Stimulated activated CD8-positive, alpha-beta memory T cell treated with anti-CD3 and anti-CD28 coated beads, Interleukin-7, amount 100 ng/mL, for 1 hour (primary cell): ENCODE measurements at places on chromosomes 12 and 14.

- DNase-seq = no peak
These were observed 48.6 kb downstream of the CFAP251 start for GRCh38 chr12:121966959-121967358.

DNA sequence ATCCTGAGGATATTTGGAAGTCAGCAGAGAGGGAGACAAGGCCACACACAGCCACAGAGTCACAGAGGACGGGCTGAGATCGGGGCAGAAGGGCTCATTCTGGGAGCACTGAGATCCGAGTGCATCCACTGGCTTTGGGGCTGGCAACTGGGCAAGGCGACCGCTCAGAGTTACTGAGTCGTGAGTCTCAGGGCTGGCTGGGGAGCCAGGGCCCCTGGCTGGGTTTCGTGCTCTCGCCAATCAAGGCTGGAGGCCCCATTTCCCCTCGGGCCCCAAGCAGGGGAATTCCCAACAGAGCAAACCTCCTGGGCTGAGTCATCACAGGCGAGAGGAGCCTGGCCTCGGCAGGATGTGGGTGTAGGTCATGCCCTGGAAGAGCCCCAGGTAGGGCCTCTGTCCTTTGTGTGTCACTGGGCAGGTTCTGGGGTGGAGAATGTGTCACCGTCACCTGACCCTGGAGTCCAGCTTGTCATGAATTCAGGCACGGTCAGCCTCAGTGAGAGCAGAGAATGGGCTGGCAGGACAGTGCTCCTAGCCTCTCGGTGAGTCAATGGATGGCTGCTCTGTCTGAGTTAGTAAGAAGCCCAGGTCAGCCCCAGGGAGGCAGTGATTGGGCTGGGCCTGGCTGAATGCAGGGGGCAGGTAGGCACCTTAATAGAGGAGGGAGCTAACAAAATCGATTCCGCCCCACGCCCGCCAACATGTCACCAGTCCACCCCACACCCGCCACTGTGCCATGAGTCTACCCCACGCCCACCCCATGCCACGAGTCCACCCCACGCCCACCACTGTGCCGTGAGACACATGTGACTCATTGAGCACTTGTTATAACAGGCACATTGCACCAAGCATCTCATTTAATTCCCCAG lies 16.9 kb downstream of the ASB2 start:
- DNase-seq = peak; percentile 78

DNA sequence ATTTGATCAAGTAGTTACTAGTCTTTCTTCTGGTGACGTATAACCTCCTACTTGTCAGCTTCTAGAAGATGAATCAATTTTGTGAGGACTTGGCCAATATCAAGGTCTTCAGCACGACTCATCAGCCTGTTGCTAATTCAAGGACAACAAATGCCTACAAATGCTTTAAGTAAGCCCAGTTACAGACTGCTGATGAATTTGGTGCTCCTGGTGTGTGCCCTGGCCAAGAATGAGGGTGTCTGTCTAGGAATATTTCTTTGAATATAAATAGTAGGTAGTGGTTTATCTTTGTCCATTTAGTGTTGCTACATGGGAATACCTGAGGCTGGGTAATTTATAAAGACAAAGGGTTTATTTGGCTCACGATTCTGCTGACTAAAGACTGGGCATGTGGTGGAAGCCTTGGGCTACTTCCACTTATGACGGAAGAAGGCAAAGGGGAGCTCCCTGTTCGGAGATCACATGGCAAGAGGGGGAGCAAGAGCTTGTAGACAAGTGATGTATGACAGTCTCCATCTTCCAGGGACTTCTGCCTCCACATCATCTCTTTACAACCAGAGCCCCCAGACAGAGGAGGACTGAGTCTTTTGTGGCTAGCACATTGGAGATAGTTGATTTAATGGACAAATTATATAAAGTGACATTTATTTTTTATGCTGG lies 180.2 kb downstream of the CRADD start:
- DNase-seq = no peak

DNA sequence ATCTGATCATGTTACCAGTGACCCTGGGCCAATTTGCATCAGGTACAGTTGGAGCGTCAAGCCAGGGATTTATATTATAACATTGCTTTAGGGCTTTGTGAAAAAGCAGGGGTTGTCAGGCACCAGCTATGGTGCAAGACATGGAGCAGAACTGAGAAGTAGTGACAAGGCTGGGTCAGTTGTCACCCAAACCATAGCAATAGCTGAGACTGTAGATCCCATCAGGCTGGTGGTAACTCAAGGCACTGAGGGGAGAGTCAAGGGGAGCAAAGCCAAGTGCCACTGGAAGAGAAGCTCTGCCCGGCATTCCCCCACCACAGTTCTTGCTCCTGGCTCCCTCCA lies 16.9 kb downstream of the BCL2L14 start:
- DNase-seq = no peak

GRCh38 chr14:65074449-65075150 lies 27.7 kb downstream of the MAX start:
- no peak for DNase-seq

DNA sequence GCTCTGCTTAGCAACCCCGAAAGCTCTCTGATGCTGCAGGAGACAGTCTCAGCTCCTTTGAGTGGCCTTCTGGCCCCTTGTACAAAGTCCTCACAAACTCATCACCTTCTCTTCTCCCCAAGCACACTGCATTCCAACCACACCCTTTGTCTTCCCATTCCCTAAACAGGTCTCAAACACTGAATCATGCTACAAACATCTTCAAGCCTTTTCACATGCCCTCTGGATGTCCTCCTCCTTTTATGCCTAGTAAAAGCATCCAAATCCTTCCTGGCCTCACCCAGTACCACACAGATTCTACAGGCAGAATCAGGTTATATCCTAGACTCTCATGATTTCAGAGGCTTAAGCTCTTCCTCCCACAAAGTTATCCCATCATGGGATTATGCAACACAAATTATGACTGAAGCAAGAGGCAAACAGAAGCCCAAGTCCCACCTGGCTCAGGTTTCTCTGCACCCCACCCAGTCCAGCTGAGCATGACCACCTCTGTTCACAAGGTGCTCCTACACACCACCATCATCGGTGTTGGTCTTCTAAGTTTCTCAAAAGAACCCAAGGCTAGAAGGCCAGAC lies 61.4 kb upstream of the PCED1B start:
- no peak for DNase-seq

DNA sequence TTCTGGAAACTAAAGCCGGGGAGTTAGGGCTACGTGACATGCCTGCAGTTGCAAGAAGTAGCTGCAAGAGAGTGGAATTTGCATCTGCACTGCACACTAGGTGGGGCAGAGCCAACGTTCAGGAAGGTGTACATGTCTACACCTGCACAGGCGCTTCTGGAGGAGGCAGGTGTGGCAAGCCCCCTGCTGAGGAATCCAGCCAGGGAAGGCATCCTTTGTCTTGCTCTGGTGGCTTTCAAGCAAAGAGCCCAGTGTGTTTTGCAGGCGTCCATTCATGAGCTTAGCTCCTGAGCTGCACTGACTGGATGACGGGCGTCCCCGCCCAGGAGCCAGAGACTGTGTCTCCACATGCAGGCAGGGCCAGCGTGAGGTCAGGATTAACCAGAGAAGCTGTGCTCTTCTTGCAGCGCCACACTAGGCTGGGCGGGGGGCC lies 116.3 kb downstream of the ZFP36L1 start:
- no peak for DNase-seq

- no peak for DNase-seq
These were observed 465.2 kb downstream of the PCNX1 start for GRCh38 chr14:71372411-71372838.

GRCh38 chr14:53979113-53979681 lies 22.6 kb upstream of the BMP4 start:
- no peak for DNase-seq

- DNase-seq = no peak
These were observed 217.8 kb upstream of the NPAS3 start for GRCh38 chr14:32720927-32721326.

- DNase-seq = no peak
These were observed 957.7 kb downstream of the DIO2 start for GRCh38 chr14:79253576-79253975.

DNA sequence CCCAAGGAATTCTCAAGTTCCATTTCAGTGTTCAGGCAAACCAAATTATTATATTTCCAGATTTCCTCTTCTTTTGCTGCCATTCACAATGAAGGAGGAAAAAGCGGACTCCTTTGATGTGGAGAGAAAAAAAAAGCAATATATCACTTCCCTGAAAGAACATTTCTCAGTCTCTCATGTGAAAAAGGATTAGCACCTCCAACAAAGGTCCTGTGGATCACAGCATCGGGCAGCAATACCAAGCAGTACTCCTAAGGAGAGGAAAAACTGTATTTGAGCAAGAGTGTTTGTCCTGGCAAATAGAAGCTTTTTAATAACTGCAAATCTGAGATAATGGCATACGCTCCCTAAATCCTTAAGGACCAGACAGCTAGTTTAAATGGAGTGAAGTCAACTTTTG lies 93.9 kb upstream of the RFX4 start:
- DNase-seq = no peak

DNA sequence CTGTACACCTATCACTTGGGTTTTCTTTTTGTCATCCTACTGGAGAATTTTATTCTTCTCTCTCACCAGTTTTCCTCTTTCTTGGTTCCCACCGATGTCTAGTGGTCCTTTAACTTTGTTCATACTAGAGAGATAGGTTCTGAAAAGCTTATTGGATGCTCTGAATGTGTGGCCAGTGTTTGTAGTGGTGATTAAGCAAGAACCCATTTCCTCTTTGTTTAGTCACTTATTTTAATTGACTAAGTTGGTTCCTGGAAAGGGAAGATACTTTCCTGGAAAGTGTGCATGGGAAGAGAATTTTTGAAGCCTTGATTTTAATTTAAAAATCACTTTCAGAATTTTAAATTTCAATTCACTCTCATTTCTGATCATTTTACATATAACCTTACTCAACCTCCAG lies 127.2 kb downstream of the OTOGL start:
- DNase-seq = no peak

- no peak for DNase-seq
These were observed 149.0 kb upstream of the RMST start for GRCh38 chr12:97313471-97314190.

GRCh38 chr14:64174922-64175782 lies 119.0 kb downstream of the ESR2 start:
- no peak for DNase-seq

DNA sequence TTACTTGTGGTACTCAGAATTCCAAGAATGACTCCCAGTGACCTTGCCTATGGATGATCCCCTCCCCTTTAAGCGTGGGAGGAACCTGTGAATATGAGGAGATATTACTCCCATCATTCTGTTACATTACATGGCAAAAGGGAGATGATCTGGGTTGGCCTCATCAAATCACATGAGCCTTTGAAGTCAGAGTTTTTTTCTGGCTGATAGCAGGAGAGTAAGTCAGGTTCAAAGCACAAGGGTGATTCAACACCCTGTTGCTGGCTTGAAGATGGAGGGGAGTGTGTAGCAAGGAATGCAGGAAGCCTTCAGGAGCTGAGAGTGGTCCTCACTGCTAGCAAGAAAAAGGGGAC lies 9.1 kb upstream of the MDM2 start:
- no peak for DNase-seq

DNA sequence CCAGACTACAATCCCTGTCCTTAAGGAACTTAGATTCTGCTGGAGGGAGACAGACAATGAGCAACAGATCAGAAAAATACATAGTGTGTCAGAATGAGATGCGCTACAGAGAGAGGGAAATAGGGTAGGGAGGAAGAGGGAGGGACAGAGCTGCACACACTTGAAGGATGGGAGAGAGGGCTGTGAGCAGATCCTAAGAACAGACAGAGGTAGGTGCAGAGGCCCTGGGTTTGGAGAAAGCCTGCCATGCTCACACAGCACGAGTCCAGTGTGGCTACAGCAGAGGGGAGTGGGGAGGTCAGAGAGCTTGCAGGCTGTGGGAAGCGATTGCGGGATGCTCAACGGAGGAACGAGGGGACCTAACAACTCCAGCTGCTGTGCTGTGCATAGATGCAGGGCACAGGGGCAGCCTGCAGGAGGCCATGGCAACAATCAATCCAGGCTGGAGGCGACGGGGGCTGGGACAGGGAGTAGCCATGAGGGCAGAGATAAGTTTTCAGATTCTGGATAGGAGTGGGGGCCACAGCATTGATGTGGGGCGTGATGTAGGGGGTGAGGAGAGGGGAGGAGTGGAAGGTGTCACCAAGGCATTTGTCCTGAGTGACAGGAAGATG lies 20.7 kb downstream of the FAIM2 start:
- no peak for DNase-seq

DNA sequence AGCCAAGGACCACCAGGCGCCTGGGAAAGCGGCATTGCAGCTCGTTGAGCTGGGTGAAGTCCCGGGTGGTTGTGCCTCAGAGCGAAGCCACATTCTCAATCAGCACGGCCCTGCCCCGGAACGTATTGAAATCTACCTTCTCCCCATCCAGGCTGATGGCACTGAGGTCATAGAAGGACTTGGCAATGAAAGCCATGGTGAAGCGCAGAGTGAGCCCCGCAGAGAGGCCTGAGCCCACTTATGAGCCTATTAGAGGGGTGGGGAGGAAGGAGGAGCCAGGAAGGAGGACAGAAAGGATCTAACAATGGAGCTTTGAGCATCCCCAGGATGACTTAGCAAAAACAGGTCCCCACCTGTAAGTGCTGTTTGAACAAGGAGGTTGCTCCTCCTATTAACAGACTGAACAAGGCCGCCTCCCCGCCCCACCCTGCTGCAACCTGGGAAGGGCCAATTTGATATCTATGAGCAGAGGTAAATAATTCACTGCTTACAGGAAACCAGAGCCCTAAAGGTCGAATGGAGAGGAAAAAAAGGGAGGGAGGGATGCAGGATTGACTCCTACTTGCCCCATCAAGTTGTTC lies at the start of gene GPX2:
Gene GPX2, minus strand, starts transcription at position 215 of the 581 bp plus-strand sequence. Its CDS starts 19 bp downstream, at position 196.
- no peak for DNase-seq

DNA sequence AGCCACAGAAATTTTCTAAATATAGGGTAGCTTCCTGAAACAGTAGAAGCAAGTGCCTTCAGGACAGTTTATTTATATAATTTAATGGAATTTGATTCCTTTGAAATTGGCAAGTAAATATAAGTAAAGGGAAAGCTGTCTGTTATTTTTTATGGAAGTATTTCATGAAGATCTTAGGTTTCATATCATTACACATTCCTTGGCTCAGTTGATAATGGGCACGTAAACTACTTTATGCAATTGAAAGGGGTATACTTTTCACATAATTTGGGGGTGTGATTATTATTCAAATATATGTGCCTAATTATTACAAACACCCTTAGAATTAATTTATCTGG lies 71.1 kb upstream of the RAP1B start:
- no peak for DNase-seq

GRCh38 chr14:34198096-34198495 lies 247.2 kb upstream of the EGLN3 start:
- no peak for DNase-seq

- no peak for DNase-seq
These were observed 841.7 kb downstream of the DIO2 start for GRCh38 chr14:79369359-79370332.

- no peak for DNase-seq
These were observed 32.8 kb downstream of the RBM19 start for GRCh38 chr12:113933201-113933786.

DNA sequence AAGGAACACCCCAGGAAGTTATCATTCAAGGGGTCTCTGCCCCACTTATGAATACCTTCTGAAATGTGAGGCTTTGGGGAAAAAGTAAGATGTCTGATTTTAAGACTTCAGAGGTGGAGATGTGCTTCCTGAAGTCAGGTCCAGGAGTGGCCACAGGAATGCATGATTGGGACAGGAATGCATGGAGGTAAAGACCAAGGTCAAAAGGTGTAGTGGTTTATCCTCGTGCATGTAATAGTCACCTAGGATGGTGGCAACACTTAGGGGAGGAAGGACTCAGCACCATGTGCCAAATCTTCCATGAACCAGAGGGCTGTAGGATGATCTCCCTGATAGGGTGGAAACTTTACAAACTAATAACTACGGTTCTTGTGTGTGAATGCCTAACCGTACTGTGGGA lies 217.3 kb downstream of the C12orf75 start:
- DNase-seq = no peak

GRCh38 chr14:77316872-77317301 lies 3.8 kb downstream of the POMT2 start:
- DNase-seq = no peak
